ENCODE measurements at places on chromosomes 16 and 17.

- no peak for DNase-seq
Measured at GRCh38 chr17:74430706-74431567, 951 bp upstream of the GPRC5C start.

- DNase-seq, result no peak
Measured at GRCh38 chr17:249236-249993, 68.0 kb upstream of the DOC2B start.

GRCh38 chr16:55647798-55648197 lies 8.0 kb upstream of the SLC6A2 start:
- DNase-seq, result no peak

- no peak for DNase-seq
Measured at GRCh38 chr17:2076087-2076984, 21.4 kb downstream of the HIC1 start.

- no peak for DNase-seq
Measured at GRCh38 chr17:40949418-40949817, 12.0 kb upstream of the KRT23 start.

- DNase-seq, result no peak
Measured at GRCh38 chr17:75707079-75707571, 14.1 kb upstream of the ITGB4 start.

GRCh38 chr17:29176558-29177351 lies 3.4 kb downstream of the MYO18A start:
- DNase-seq, result peak; percentile 38

DNA sequence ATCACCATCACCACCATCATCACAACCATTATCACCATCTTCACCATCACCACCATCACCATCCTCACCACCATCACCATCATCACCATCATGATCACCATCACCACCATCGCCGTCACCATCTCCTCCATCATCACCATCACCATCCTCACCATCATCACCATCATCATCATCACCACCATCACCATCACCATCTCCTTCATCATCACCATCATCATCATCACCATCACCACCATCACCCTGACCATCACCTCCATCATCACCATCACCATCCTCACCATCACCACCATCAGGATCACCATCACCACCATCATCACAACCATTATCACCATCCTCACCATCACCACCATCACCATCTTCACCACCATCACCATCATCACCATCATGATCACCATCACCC lies 14.1 kb downstream of the SCNN1B start:
- no peak for DNase-seq

DNA sequence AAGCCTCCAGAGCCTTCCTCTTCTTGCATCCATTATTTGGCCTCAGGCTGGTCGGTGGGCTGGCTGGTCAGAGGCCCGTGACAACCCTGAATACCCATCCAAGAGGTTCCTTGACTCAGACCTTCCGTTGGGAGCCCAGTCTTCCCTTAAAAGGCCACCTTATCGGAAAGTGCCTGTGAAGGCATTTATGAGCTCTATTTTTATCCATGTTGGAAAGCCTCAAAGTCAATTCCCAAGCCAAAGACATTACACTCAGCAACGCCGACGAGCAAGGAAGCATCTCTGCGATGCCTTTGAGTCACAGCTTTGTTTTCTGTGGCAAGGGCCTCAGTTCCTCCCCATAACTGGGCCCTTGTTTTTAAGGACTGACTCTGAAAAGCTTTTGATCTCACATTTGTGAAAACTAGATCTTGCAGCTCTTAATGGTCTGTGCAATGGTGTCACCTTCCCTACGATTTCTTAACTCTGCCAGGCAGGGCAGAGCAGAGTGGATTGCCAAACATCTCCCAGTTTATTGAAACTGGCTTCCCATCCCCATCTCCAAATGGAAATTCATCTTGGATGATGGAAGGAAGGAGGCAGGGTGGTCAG lies 13.3 kb upstream of the SPOP start:
- no peak for DNase-seq

DNA sequence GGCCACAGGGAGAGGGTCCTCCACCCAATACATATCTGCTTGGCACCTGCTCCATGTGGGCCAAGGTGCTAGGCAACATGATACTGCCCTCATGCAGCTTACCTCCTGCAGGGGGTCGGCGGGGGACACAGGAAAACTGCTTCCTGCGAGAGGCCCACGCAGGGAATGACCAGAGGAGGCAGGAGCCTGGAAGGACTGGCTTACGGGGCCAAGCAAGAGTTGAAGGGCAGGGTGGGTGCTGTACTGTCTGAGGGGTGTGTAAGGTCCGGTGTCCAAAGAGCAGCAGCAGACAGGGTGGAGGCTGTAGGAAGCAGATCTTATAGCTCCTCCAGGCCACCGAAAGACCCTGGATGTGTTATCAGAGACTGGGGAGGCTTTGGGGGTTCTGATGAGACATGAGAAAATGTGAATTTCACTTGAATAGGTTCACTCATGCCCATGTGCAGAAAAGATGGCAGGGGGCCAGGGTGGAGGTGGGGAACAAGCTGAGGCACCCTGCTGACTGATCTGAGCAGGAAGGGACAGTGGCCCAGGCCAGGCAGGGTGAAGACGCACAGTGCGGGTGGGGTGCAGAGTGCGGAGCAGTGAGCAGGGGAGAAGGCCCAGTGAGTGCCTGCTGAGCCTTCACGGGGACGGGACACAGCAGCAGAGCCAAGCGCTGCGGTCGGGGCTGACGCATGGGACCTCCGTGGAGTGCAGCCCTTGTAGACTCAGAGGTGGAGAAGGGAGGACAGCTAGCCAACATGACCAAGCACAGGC lies 8.3 kb downstream of the FLCN start:
- no peak for DNase-seq

DNA sequence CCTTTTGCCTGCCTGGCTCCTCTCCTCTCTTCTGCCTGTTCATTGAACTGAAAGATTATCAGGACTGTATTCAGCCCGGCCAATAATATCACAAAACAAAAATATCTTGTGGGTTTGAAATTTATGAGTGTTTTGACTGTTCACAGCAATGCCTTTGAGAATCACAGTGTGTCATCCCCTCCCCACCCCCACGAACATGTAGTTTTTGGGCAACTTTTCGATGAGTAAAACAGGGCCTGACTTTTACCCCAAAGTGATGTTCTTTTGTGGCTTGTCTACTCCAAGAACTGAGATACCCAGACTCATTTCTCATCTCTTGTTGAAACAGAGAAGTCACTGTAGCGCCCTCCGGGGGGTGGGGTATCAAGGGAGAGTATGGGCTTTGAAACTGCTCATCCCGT lies 675.7 kb downstream of the WWOX start:
- no peak for DNase-seq

DNA sequence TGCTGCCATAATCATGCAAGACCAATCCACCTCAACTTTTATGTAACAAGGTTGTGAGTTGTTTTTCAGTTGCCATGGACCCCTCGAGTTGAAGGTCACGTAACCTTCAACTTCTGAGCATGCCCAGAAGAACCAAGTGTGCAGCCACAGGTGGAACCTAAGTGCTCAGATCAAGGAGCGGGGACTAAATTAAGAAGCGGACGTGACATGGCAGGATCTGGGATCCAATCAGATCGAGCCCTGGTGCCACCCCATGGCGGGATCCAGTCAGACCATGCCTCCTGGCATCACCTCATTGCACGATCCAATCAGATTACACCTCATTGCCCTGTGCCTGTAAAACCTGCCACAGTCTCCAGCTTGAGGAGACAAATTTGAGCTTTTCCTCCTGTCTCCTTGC lies 204.5 kb upstream of the CDH5 start:
- no peak for DNase-seq

DNA sequence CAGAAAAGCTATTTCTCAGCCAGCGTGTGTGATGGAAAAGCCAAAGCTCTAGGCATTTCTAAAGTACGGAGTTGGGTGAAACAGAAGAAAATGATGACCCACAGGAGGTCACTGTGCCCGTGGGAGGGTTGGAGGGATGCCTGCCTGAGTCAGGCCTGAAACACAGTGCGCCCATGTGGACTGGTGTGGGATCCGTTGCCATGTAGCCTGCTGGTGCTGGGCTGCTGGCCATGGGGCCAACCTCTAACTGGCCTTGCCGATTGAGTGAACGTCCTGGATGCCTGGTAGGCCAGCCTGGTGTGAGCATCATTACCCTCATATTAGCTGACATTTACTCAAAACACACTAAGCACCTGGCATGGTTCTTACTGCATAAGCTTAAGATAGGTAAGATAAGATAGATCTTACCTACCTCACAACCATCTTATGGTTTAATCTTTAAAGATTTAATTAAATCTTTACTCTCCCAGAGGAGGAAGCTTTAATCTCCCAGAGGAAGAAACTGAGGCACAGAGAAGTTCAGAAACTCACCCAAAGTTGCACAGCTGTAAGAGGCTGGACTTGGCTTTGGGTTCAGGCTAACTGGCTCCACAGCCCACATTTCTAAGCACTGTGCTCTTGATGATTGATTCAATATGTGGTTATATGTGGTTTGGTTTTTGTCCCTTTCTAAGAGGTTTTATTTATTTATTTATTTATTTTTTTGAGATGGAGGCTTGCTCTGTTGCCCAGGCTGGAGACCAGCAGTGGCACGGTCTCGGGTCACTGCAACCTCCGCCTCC lies 15.7 kb downstream of the MGAT5B start:
- no peak for DNase-seq

GRCh38 chr17:41657936-41658335 lies 30.7 kb upstream of the EIF1 start:
- DNase-seq, result no peak

DNA sequence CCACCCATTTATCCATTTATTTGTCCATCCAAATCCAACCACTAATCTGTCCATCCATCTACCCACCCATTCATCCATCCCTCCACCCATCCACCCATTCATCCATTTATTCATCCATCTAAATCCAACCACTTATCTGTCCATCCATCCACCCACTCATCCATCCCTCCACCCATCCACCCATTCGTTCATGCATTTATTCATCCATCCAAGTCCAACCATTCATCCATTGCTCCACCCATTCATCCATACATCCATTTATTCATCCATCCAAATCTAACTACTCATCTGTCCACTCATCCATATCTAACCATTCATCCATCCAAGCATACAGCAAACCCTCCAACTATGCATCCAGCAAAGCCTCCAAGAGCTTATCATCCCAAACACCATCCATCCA lies 267.3 kb downstream of the XYLT1 start:
- DNase-seq, result no peak

DNA sequence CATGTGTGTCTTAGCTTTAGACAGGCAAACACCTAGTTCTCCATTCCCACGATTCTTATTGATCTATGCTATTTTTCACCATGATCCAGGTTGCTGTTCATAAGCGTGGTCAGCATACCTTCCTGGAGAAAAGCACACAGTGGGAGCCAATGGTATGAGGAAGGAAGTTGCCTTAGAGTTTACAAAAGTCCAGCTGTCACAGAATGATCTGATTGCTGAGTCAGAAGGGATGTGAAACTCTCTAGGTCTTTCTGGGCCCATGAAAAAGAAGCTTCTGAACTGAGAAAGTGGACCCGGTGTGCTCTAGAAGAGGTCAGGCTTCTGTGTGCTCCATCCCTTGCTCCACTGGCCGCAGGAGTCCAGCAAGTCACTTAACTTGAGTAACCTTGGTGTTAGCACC lies 71.0 kb upstream of the CCL1 start:
- no peak for DNase-seq

- DNase-seq, result no peak
Measured at GRCh38 chr16:75198135-75198600, 8.8 kb downstream of the CTRB2 start.

- no peak for DNase-seq
Measured at GRCh38 chr16:26765087-26765486, 301.6 kb upstream of the C16orf82 start.

GRCh38 chr16:66295761-66296546 lies 70.5 kb upstream of the CDH5 start:
- DNase-seq, result no peak

- DNase-seq, result no peak
Measured at GRCh38 chr16:14576532-14576931, 53.5 kb downstream of the PARN start.

- DNase-seq, result no peak
Measured at GRCh38 chr16:7216719-7217118, 115.9 kb upstream of the RBFOX1 start.

DNA sequence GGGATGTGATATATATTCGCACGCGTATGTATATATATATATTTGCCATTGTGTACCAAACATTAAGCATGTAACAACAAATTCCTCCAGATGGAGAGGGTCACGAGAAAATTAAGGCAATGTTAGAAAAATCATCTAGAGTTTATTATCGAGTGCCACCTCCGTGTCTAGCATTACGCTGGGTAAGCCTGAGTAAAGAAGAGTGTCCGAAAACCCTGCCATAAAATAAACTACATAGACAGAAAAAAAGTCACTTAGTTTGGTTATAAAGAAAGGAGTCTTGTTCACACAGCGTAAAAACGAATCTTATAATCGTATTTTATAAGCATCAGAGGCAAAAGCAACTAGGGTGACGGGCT lies 644 bp upstream of the RHOT1 start:
- DNase-seq, result no peak

GRCh38 chr17:40615068-40615840 lies 32.4 kb downstream of the SMARCE1 start:
- peak; percentile 70 for DNase-seq

DNA sequence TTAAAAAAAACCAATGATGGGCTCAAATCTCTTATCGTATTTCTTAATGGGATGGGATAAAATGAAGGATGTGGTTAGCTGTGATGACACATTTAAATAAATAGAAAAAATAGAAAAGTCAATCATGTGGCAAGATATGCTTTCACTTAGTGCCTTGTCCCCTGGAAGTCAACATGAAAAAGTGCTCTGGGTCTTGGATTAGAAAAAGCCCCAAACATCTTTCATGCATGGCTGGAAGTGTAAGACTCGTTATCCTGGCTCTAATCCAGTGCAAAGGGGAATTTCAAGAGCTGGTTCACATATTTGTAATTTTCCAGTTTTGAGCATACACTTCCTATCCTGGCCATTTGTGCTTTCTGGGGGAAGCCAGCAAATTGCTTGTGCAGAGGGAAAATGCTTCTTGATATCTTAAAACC lies 160.9 kb downstream of the MAP2K6 start:
- DNase-seq, result no peak

GRCh38 chr17:79645777-79646088 lies 34.9 kb upstream of the RBFOX3 start:
- DNase-seq, result no peak

- no peak for DNase-seq
Measured at GRCh38 chr16:78577630-78578029, 478.2 kb downstream of the WWOX start.

- no peak for DNase-seq
Measured at GRCh38 chr16:1081734-1082265, 9.3 kb downstream of the SSTR5 start.

- DNase-seq, result peak; percentile 60
Measured at GRCh38 chr17:36629252-36629847, 28.0 kb downstream of the MRM1 start.

GRCh38 chr16:22065252-22065651 lies 27.1 kb upstream of the VWA3A start:
- no peak for DNase-seq

DNA sequence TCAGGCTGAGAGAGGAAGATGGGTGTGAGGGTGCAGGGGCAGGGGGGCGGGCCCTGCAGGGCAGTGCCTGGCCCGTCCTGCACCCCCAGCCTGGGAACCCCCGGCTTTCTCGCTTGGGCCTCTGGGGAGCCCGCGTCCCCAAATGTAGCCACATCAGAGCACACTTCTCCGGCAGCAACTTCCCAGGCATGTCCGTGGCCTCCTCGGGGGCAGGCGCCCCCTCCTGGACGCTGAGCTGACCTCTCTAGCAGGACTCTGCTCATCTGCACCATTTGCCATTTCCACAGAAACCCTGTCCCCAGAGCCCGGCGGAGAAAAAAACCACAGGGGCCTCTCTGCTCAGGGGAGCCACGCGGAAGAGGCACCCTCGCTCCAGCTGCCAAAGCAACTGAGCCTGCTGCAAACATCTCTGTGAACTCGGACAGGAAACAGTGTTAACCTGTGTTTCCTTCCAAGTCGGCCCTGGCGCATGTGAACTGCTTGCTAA lies 63.4 kb downstream of the KLHDC4 start:
- peak; percentile 39 for DNase-seq

Measured in naive thymus-derived CD8-positive, alpha-beta T cell (primary cell).